ENCODE measurements at places on chromosomes 5 and 9.

GRCh38 chr9:127093319-127094020 lies 29.0 kb downstream of the ANGPTL2 start:
- DNase-seq: no peak

DNA sequence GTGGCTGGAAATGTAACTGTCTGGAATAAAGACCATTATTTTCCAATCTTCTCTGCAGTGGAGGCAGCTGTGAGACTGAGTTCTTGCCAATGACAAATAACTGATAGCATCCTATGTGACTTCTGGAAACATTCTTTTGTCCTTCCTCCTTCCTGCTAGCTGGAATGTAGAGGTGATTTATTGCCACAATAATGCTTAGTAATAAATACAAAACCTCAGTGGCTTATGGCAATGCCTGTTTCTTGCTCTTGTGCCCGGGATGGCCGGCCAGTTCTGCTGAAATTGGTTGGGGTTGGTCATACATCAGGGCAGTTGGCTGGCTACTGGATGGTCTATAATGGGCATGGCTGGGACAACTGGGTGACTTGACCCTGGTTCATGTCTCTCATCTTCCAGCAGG lies 12.2 kb upstream of the TEX48 start:
- peak; percentile 42 for DNase-seq

DNA sequence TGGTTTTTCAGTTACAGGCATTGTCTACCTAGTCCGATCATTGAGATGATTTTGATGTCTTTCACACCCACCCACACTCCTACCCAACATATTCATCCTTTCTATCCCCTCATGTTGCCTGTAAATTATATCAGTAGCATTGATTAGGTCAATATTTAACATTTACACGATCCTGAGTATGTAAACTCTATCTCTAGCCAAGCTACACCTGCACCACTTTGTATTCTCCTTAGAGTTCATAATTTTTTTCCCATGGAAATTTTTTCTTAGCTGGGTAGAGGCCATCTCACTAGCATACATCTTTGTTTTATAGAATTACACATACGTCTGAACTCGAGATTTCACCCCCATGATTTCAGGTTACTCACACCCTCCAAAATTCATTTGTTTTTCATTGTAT lies 30.6 kb downstream of the GCNT4 start:
- no peak for DNase-seq

GRCh38 chr9:113255438-113255837 lies 19.9 kb downstream of the CDC26 start:
- DNase-seq: no peak

GRCh38 chr5:122523776-122524175 lies 211.7 kb downstream of the SNCAIP start:
- peak; percentile 18 for DNase-seq

- no peak for DNase-seq
These were observed 14.0 kb upstream of the PSMD5 start for GRCh38 chr9:120856700-120857099.

- no peak for DNase-seq
These were observed 51.9 kb upstream of the SNAPC3 start for GRCh38 chr9:15370466-15371447.

- DNase-seq: peak; percentile 61
These were observed 19.5 kb downstream of the TTC33 start for GRCh38 chr5:40736103-40736875.

DNA sequence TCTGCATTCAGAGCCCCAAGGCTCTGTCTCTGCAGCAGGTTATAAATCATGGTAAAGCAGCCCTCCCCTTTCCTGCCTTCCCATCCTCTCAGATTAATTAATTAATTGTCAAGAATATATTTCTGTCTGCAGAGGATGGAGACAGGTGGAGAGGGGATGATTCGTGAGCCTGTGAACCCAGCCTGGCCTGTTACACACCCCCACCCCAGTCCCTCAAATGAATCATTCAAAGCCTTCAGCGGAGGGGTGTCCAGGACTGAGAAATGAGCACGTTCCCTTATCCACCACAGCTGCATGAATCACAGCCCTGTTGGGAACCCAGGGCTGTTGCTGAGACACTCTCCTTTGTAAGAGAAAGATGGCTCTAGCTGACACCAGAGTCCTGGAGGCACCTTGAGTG lies 56.0 kb downstream of the NIPAL4 start:
- DNase-seq: peak; percentile 93

GRCh38 chr9:125457357-125457756 lies 195.7 kb downstream of the GAPVD1 start:
- no peak for DNase-seq

DNA sequence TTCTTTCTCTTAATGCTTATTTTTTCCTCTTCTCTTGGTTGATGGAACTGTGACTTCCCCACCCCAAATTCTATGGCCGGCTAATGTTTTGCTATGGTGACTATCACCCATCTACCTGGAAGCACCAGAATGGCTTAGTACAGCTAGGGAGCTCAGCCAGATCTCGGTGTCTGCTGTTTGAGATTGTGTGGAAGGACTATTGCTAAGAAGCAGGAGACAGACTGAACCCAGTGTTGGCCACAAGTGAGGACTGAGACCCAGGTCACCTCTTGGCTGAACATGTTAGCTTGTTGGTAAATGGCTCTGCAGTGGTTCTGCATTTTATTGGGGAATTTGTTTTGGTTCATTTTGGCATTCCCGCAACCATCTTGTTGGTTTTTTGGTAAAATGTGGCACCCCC lies 2.7 kb downstream of the PRRC2B start:
- no peak for DNase-seq

GRCh38 chr5:99063737-99064136 lies 134.9 kb upstream of the CHD1 start:
- no peak for DNase-seq

DNA sequence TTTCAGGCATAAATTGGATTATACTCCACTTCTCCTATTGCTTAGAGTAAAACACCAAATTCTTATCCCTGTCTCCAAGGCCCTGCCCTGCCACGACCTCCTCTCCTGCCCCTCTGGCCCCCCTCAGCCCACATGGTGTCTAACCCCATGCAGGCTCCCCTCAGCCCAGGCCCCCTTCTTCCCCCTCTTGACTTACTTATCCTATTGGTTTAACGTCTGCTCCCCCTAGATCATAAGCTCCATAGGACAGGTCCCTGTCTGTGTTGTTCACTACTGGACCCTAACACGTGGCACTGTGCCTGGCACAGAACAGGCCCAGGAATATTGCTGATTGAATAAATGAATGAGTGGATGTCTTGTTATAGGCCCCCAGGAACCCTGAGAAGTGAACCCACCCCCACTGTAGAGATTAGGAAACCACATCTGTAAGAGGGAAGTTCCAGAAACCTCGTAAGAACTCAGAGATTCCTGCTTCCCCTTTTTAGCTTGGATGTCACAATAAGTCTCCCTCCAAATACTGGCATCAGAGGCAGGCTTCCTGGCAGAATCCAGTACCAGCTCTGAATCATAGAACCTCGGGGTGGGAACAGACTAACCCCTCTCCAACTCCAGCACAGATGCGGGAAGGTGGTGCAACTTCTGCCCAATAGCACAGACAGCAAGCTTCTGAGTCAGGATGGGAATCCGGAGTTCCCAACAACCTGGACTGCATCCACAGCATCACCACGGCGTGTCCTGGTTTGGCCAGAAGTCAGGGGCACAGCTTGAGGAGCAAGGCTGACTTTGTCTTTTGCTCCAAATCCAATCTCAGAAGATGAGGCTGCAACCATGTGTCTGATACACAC lies 31.5 kb downstream of the HRH2 start:
- peak; percentile 76 for DNase-seq

DNA sequence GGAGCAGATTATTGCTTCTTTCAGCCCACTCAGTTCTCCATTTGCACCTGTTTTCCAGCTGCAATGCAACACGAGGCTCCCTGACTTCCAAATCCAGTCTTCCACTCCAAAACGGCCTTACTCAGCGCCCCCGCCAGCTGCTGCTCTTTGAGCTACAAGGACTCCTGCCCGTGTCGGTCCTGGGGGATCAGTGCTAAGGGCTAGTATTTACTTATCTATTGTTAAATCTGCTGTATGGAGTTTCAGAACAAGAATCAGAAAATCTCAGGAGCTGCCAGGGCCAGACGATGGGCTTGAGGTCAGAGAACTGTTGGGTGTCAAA lies 44.1 kb downstream of the OR2V1 start:
- DNase-seq: no peak

- peak; percentile 55 for DNase-seq
These were observed 58.3 kb downstream of the TRIO start for GRCh38 chr5:14201325-14202045.

DNA sequence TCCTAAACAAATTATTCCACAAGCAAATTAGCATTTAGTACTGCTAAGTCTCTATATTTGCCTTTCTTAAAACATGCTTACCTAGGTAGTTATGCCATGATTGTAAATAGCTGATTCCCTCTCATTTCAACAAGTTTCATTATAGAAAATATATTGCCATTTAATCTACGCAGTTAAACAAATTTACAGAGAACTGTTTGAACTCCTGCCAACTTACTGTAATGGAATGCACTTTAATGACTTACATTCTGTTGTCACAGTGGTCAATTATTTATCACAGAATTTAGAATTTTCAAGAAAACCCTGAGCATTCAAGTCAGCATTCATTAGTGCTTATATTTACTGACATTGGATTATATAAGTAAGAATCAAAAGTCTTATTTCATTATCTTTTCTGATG lies 19.6 kb downstream of the SLC38A9 start:
- DNase-seq: no peak

- no peak for DNase-seq
These were observed 45.3 kb downstream of the CERT1 start for GRCh38 chr5:75466006-75466716.

DNA sequence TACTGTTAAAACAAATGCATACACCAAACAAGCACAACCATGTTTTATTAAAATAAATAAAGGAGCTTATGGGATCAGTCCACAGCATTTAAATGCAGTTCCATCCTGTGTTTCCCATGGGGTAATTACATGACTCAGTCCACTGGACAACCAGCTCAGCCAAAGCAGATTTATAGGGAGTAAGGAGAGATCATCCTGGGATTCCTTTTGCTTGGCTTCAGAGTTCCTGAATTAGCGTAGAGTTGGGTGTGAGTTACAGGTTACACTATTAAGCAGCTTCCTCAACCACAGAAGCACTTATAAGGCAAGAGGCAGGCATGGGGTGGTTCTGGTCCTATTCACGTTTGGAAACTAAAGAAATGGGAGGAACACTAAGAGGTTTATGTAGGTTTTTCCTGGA lies 381.1 kb upstream of the ACTBL2 start:
- DNase-seq: peak; percentile 74

- no peak for DNase-seq
These were observed 70.7 kb downstream of the NR2F1 start for GRCh38 chr5:93653716-93654115.

DNA sequence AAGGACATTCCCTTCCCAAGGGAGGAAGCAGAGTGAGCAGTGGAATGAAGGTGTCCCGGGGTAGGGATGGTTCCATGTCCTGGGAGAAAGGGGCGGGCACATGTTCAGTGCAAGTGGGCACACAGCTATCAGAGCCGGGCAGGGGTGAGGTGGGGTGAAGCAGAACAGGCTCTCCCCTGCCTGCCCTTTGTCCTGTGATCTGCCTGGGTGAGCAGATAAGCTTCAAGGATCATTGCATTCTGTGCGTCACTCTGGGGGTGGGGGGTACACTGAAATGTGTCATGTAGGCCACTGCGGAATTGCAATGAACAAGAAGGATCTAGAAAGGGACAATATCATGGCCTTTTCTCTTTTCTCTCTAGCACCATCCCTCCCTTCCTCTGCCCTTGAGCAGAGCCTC lies 61.7 kb upstream of the SHB start:
- DNase-seq: no peak

- no peak for DNase-seq
These were observed 23.6 kb upstream of the TEK start for GRCh38 chr9:27085456-27085855.

DNA sequence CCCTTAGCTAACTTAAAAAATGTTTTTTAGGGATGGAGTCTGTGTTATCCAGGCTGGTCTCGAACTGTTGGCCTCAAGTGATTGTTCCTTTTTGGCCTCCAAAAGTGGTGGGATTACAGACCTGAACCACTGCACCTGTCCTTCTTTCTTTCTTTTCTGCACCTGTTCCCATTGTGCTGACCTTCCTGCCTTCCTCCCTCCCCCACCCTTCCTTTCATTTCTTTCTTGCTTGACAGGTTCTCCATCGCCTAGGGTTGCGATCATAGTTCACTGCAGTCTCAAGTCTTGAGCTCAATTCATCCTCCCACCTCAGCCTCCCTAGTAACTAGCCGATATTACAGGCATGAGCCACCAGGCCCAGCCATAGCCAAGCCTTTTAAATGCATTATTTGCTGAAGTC lies 20.6 kb downstream of the JMY start:
- no peak for DNase-seq

GRCh38 chr5:107104040-107104995 lies 566.4 kb downstream of the EFNA5 start:
- DNase-seq: no peak

GRCh38 chr5:173051746-173052145 lies 4.4 kb upstream of the CREBRF start:
- no peak for DNase-seq

DNA sequence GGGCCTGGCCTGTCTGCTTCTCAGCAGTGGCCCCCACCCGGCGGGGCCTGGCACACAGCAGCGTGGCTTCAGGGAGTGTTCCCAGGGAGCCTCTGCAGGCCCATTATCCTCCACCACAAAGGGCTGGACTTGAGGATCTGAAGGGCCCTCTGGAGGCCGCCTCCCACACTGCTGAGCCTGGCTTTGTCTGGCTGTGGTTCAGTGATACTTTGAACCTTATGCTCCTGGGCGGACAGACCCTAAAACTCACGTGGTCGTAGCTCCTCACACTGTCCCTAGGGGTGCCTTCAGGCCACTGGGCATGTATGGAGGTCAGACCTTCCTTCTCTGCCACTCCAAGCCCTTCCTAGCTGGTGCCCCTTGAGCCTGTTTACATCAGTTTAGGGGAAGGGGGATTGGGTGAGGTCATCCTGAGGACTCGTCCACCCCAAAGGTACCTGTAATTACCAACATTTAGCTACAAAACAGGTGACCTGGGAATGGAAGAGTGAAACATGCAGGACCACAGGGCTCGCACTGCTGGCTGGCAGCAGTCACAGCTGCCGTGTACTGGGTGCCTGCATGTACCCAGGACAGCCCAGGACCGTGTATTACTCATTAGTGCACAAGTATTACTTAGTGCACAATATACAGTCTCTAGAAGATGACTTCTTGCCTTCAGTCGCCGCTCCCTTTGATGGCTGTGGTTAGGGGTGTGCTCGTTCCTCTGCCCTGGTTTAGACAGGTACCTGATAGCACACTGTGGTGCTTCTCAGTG lies 8.5 kb downstream of the GRHPR start:
- DNase-seq: no peak

GRCh38 chr5:162272417-162272816 lies 204.8 kb downstream of the GABRG2 start:
- no peak for DNase-seq

GRCh38 chr5:34012791-34013190 lies 4.9 kb upstream of the AMACR start:
- DNase-seq: peak; percentile 2

GRCh38 chr5:158995694-158996173 lies 104.0 kb downstream of the EBF1 start:
- DNase-seq: no peak

DNA sequence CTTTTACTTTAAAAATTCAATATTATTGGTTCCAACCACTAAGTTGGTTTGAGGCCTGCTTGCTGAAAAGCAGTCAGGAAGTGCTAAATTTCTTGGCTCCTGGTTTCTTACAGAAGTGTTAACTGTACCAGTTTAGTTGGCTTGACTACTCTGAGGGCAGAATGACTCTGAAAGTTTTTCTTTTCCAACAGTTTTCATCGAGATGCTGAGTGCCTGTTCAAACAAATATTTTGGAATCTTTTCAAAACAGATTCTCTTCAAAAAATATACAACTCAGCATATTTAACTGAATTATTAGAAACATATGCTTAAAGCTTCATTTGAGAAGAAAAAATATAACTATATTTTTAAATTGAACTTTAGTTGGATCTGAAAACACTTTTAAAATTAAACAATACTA lies 37.0 kb downstream of the SLC38A9 start:
- DNase-seq: no peak

All from HT1080 (cell line).